ENCODE measurements at places on chromosomes 12 and 14.

GRCh38 chr14:64005822-64006221 lies 153.0 kb downstream of the SYNE2 start:
- no peak for DNase-seq

DNA sequence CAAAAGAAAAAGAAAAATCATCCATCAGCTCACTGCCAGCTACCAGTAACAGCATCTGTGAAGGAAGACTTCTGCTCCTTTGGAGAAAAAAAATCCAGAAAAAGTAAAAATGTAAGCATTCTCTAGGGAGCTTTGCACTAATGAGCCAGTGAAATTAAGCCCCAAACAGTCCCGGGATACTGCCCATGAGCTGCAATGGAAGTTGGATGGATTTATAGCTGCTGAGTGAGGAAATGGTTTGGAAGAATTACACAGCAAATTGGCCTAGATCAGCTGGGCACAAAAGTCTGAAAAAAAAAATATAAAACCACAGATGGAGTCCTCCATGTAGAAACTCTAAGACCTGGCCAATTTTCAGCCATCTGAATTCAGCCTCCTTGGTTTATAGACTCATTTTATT lies 462.9 kb upstream of the USP15 start:
- no peak for DNase-seq

GRCh38 chr12:93922583-93923006 lies 225.8 kb upstream of the PLXNC1 start:
- DNase-seq: no peak

DNA sequence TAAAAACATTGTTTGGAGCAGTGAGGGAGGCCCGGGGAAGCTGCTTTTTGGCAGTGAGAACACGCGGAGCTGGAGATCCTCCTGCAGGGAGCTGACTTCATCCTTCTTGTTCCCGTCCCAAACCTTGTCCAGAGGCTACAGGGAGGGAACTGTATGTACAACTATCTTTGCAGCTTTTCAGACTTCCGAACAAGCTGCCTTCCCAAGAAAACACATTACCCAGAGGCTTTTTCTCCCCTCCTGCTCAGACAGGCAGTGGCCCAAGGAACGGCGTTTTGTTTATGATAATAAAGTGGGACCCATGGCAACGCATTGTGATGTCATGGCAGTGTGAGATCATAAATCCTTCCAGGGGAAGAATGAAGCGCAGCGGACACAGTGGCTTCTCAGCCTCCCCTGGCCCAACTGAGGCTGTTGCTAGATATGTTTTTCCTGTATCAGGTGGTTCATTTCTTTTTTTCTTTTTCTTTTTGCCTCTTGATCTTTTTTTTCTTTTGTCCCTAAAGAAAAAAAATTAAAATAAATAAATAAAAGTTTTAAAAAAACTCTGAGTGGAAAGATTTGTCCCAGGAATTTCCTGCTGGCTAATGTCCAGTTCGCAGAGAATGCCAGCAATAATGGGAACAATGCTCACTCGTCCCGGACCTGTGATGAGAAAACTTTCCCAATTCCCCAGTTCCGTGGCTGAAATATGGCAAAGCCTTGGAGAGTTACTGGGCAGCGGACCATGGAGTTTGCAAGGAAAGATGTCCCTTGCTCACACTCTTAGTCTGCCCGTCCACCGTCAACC lies 103.4 kb upstream of the MAP1LC3B2 start:
- DNase-seq: peak; percentile 75

GRCh38 chr14:24706351-24706750 lies 72.4 kb upstream of the GZMB start:
- no peak for DNase-seq

GRCh38 chr14:23861666-23862065 lies 91.9 kb upstream of the DHRS4 start:
- DNase-seq: no peak

DNA sequence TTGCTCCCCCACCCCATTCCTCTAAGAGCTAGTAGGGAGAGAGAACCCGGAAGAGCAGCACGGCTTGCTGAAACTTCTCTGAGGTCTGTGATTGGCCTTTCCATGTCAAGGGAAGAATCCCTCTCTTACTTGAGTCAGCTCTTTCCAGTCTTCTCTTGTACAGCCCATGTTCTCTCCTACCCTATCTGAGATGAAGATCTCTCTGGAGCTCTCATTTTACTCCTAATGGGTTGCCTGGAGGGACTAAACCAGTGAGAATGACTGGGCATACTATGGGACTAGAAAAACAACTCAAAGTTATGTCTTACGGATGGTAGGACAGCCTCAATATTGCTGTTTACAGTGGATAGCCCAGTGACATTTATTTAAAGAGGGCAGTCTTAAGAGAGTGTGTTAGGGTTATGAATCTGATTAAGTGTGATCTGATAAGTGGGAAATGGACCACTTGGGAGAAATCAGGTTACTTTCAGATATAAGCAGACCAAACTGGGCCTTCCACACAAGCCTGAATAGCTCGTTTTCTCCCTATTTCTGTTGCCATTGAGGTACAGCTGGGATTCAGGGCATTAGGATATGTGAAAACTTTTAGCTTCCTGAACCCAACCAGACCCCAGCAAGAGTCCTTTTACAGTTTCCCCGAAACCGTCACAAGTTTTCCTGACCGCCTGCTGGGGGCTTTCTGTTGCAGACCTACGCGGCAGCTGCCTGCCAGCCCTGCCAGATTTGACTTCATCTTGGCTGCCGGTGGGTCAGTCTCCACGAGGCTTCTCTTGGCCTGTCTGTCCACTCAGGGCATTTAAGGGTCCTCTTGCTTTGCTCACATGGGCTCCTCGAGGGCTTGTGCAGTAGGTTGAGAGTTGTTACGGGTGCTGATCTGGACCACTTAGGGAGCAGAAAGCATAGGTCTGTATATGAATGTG lies 16.9 kb downstream of the ETV6 start:
- no peak for DNase-seq

DNA sequence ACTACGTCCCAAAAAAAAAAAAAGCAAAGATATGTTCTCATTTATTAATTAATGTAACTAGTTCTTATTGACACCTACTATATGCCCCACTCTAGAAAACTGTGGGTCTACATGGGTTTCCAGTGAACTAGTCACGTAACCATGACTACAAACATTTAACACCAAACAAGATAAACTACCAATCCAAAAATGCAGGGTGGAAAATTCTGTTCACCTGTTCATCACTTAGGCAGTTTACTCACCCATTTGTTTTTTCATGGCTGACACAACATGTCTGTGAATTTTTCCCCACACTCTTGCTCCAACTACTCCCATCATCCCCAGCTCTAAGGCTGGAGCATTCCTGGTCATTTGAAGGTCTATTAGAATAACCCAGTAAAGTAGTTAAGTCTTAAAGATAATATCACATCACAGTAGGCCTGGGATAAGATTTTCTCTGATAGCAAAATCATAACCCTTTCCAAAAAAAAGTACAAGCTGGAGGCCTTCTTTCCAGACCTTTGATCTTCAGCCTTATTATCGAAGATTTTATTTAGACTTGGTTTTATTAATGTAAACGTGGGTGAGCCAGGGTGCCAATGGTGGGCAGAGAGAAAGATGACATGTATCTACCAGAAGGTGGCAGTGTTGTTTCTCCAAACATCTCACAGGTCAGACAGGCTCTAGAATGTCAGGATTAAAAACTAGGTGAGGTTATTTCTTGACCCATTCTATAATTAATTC lies 61.6 kb upstream of the DAAM1 start:
- DNase-seq: no peak

DNA sequence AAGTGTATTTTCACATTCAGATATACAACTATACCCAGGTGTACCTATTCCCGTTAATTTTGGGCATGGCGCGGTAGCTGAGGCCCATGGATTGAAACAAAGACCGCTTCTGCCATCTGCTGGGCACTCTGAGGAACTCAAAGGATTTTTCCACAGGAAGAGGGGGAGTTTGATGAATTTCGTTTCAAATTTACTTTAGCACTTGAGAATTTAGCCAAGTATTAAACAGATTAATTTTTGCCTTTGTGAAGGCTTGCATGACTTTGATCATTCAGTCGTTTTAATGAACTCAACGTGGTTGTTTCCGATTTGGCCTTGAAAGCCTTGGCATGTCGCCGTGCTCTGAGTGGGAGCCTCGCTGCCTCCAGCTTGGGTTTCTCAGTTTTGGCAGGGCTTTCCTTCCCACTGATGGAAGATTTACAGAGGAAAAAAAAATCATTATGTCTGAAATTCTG lies 153.2 kb upstream of the DDHD1 start:
- DNase-seq: peak; percentile 29

- DNase-seq: no peak
Measured at GRCh38 chr14:92914087-92914656, 8.8 kb upstream of the CHGA start.

- no peak for DNase-seq
Measured at GRCh38 chr14:63287666-63288483, 30.9 kb downstream of the GPHB5 start.

DNA sequence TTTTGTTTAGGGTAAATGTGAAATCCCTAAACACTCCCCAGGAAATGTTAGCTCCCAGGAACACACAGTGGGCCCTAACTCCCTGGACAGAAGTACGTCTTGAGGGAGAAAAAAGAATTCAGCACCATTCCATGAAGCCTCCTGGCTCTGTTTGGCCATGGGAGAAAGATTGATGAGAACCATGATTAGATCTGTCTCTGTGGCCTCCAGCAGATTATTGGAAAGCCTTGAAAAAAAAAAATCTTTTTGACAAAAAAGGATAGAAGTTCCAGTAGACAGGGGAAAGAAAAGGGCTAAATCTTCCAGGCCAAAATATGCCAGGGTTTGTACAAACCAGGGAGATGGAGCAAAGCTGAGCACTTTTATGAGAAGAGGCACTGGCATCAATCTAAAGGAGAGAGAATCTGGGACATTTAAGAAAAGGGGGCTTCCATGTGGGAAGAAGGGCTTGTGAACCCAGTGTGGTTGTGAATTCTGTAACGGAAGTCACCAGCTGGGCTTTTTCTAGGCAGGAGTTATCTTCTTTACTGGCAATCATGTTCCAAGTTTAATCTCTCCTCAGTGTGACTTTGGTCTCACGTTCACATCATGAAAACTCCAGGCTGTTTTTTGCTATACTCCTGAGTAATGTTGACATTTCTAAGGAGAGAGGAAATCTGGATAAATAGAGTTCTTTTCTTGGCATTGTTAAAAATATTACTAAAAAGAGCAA lies 426.7 kb downstream of the RAD51B start:
- DNase-seq: no peak

- DNase-seq: no peak
Measured at GRCh38 chr14:88947646-88948598, 123.5 kb downstream of the TTC8 start.
